ENCODE measurements at places on chromosomes 2 and 18.

GRCh38 chr2:198479065-198479464 is 674.7 kb downstream of the PLCL1 start:
- no peak for DNase-seq

DNA sequence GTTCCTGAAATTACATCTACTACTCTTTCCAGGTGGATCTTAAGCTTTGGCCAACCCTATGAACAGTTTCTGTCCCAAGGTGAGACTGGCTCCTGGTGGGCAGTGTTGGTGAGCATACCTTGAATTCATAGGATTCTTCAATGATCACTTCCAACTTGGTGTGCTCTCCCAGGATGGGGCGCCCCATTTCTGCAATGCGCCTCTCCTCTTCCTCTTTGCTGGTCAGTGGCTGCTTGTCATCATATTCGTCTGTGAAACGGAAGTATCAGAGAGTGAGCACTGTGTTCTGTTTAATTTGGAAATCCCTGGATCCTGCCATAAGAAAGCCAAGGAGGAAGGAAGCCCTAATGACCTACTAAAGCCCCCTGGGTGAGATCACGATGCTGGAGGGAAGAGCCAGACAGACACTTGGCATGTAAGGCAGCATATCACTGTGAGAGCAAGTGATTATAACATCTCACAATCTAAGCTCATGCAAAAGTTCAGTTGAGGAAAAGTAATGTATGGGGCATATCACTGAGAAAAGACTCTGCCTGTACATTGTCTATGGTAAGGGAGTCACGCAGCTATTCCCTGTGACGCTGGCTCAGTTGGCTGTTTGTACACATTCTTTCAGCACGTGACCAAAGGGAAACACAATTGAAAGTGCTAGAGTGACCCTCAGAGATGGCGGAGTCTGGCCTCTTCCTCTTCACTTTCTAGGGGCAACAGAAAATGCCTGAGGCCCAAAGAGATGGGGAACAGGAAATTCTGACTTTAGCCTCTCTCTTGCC is 287.0 kb downstream of the SLC8A1 start:
- DNase-seq = no peak

DNA sequence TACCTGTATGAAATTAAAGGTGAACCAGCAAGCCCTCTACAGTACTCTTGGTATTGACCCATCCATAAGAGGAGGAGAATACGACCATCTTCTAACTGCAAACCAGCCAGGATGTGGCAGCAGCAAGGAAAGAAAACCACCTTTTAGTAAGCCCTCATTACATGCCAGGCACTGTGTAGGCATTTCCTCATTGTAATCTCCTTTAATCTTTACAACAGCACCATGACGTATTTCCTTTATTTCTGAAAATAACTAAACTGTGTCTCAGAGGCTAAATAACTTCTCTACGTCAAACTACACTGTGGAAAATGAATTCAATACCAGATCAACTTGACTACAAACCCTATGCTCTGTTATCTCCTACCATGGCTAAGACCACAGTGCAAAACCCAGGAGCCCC is 18.2 kb downstream of the WDR35 start:
- DNase-seq = no peak

- no peak for DNase-seq
Observed at GRCh38 chr2:218849721-218850120, 9.9 kb upstream of the WNT6 start.
